Mammary epithelial cell (primary cell): ENCODE measurements at places on chromosomes 13 and 19. TPM values are rescaled to one million over a fixed set of nuclear protein-coding genes. Genes with fewer than 3 reads are reported as not detected.

ZNF345 gene
- 1.4 and 2.2 TPM in 2 replicates for total RNA-seq

MEF2B gene
- 0.68 and 1.3 TPM in 2 replicates for total RNA-seq

ETHE1 gene
- 122 and 137 TPM in 2 replicates for total RNA-seq

IZUMO2 gene
- not detected in 2 replicates for total RNA-seq

ZNF91 gene
- total RNA-seq = 43.7 TPM

CRTC1 gene
- total RNA-seq = 2.2 TPM

NDUFA11 gene
- total RNA-seq = 223 TPM

ZNF443 gene
- 1.9 and 2.2 TPM in 2 replicates for total RNA-seq

ATXN8OS gene
- total RNA-seq = not detected in 2 replicates

DLL3 gene
- total RNA-seq = 1.7 and 1.9 TPM in 2 replicates

CBARP gene
- 7.3 and 7.9 TPM in 2 replicates for total RNA-seq

LILRB2 gene
- not detected for total RNA-seq

TYROBP gene
- total RNA-seq = not detected

ATP4B gene
- total RNA-seq = not detected

MEIOSIN gene
- total RNA-seq = not detected

LRP3 gene
- 9.2 and 12.1 TPM in 2 replicates for total RNA-seq

LGALS14 gene
- not detected in 2 replicates for total RNA-seq
